Transverse colon (tissue), 4 donors: ENCODE measurements at places on chromosomes 1 and 21.
A peak's percentile ranks its signal among the peaks of the same experiment; 100 is the strongest.

GRCh38 chr1:226625832-226626576 lies 77.4 kb downstream of the STUM start:
- peak; percentile 2 for DNase-seq

DNA sequence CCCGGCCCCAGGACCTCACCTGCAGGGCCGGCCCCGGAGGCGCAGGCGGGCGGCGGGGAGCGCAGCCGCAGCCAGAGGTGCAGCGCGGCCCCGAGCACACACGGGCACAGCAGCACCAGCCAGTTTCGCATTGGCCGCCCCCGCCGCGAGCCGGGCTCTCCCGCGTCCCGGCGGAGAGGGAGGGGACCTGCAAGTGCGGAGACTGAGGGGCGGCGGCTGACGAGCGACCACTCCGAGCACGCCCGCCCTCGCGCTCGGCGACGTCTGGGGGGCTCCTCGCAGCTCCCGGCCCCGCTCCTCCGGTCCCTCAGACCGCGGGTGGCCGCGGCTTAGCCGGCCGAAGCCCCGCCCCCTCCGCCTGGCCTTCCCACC lies at the start of gene B3GALNT2:
Gene B3GALNT2, minus strand, starts transcription at position 331 of the 372 bp plus-strand sequence. Its CDS starts 200 bp downstream, at position 131.
- no peak for DNase-seq

DNA sequence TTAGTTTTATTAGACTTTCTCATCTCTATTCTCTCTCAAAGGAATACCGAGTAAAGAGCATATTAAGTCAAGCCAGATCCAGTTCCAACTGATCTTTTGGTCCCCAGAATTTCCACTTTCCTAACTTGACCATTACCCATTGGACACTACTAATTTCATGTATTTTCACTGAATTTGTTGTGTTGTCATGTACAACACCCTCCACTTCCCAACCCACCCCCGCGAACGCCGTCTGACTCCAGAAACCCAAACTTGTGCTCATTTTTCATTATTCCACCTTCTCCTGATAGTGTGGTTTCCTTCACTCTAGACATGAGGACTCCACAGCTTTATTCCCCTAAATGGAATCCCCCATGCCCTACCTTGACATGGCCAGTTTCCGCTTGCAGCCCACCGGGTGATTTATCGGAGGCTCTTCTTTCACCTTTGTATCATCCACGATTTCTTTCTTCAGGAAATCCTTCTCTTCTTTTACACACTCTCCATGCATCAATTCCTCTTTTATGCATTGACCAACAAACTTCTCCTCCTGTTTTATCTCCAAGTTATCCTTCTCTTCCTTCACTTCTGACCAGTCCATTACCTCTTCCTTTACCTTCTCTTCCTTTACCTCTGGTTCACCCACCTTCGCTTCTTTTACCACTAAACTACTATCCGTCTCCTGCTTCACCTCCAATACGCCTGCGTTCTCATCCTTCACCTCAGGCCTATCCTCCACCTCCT lies 805 bp downstream of the ZNHIT6 start:
- no peak for DNase-seq

DNA sequence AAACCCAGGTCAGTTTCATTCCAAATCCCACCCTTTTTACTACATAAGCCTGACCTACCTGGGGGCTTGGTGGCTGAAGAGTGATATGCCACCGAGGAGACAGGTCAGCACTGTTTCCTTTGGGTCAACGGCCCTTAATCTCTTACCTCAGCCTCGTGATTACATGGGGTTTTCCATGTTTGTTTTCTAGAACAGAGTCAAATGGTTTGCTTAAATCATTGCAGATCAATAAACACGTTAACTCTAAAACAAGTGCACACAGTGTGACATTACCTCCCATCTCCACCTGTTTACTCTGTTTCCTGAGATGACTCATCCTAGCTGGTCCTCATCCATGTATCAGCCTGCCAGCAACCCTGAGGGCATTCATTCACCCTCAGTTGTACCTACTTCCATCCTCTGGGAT lies 40.8 kb upstream of the TP53BP2 start:
- no peak for DNase-seq

DNA sequence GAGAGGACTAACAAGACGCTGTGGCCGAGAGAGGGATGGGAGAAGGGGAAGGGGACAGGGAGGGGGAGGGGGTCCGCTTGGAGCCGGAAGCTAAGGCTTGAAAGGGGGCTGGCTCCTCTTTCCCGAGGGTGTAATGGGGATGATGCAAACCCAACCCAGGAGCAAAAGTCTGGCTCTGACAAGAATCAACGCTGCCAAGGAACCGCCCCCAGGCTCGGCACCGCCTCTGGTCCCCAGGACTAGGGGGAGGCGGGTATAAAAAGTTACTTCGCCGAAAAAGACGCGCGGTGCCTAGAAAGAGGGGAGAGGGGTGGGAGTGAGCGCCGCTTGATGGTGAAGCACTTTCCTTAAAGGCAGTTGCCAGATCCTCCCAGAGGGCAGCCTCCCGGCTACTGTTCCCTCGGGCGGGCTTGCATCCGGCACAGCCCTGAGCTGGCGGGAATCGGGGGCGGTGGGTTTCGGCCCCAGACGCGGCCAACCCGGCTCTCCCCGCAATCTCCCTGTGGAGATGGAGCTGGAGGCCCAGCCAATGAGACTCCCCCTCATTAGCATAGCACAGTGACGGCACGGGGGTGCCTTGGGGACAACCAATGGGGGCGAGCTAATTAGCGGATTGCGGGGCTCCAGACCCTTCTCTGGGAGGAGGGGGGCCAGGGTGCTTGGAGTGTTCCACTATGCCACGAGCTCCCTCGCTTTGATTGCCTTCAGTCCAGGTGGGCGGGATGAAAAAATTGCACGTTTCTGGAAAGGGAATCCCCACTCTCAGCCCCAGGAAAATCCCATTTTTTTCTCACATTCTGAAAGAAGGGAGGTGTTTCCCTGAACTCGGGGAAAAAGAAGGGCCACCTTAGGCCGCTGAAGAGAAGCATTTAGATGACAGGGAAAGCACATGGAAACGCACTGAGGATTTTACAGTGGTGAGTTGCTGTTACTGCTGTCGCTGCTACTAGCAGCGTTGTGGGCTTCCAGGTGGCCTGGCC lies at the start of gene KCNT2:
Gene KCNT2, minus strand, starts transcription at position 51 of the 980 bp plus-strand sequence. CDS start 131 bp downstream, outside the sequence.
- DNase-seq: peak; percentile 31

- no peak for DNase-seq
These were observed 229.5 kb upstream of the USP24 start for GRCh38 chr1:55444667-55445066.

DNA sequence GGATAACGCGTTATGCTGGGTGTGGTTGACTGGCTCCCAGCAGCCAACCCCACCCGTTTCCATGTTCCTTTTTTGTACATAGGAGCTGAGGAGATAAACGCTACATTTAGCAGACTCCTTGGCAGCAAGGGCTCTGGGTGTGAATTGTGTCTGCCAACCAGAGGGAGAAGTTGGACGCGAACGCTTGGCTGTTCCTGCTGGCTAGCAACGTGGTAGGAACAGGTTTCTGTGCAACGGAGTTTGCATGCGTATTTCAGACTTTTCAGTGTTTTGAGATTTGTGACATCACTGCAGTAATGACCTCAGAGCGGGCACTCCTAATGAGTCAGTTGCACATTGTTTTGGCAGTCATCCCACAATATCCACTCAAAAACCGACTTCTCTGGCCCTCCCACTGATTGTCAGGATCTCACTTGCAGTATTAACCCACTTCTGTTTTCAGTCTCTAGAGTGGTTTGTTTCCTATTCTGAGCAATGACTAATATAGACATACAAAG lies 98.7 kb upstream of the RGS1 start:
- no peak for DNase-seq

DNA sequence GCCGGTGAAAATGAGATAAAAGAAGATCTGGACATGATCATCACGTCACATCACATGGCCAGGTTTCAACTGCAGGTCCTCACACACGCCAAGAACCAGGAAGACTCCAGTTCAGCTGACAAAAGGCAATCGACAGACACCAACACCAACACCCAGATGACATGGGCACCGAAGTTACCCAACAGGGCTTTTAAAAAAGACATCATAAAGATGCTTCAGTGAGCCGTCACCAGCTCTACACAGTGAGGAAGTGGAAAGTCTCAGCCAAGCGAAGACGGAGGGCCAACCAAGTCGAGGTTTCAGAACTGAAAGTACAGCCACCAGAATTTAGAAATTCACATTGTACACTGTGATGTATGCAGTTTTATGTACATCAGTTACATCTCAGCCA lies 154.3 kb upstream of the COL6A1 start:
- DNase-seq: no peak

DNA sequence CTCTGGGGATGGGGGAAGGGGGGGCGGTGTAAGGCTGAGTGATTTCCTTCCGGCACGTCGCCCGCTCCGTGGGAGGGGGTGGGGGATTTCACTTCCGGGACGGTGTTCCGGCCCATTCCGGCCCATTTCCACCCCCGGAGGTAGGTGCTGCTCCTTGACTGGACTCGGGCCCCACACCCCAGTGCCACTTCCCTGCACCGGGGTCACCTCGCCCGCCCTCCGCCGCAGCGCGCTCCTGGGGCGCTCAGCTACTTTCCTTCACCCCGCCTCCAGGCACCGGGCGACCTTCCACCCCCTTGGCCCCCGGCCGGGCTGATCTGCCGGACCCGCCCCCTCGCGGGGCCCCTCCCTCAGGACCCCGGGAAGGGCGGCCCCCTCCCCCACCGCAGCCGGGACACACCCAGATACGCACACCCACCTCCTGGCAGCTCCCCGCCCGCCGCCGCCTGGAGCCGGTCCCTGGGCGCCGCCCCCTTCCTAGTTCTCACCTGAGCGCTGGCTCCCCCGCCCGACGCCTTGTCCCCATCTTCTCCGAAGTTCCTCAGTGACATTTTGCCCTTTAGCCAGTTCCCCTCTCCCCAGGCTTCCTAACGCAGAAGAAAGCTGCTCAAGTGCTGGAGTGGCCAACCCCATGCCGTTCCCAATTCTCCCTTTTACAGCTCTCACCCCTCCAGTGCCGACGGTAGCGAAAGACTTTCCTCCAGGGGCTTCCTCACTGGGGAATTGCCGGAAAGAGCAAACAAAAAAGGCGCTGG lies at the start of gene ZBTB37:
Gene ZBTB37, plus strand, starts transcription at position 115 of the 755 bp plus-strand sequence. CDS start 1,846 bp downstream, outside the sequence.
- peak; percentile 97 for DNase-seq

DNA sequence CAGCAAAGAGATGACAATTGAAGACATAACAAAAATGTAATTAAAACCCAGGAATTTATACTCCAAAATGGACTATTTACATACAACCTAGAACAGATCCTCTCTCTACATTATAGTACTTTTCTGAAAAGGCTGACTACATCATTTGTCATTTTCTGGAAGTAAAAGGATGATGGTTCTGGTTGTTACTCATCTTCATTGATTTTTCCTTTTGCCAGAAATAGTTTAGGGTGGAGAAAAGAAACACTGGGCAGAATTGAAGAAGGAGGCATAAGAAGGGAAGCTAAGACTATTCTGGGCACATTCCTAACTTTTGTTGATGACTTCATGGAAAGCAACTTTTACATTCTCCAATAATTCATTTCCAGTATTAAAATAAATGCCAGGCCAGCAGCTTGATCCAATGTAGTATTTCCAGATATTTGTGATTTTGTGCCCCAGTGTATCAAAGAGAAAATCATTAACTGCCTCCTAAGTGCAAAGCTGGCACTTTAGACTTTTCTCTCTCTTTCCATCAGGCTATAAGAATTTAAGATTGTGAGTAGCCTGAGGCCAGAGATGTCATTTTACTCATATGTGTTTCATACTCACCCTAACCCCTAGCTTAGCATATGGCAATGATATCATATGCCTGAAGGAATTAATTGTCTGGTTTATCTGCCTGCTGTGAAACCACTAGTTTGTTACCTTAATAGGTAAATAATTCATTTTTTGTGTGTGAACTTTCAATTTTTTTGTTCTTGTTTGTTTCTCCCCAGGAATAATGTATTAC lies 369.5 kb upstream of the LYPLAL1 start:
- DNase-seq: no peak

DNA sequence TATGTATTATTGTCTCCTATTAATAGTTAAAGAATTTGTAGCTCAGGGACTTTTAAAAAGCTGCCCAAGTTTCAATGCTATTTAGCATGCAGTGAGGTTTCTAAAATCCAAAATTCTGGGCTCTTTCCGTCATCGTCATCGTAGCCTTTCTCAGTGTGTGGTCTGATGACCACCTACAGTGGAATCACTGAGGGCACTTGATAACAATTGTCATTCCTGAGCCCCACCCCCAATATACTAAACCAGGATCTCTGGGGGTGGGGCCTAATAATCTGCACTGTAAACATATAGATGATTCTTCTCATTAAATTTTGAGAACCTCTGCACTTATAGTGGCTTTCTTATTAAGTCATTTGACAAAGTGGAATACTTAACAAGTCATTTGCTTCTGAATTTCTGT lies 674.8 kb downstream of the PLPP3 start:
- no peak for DNase-seq

DNA sequence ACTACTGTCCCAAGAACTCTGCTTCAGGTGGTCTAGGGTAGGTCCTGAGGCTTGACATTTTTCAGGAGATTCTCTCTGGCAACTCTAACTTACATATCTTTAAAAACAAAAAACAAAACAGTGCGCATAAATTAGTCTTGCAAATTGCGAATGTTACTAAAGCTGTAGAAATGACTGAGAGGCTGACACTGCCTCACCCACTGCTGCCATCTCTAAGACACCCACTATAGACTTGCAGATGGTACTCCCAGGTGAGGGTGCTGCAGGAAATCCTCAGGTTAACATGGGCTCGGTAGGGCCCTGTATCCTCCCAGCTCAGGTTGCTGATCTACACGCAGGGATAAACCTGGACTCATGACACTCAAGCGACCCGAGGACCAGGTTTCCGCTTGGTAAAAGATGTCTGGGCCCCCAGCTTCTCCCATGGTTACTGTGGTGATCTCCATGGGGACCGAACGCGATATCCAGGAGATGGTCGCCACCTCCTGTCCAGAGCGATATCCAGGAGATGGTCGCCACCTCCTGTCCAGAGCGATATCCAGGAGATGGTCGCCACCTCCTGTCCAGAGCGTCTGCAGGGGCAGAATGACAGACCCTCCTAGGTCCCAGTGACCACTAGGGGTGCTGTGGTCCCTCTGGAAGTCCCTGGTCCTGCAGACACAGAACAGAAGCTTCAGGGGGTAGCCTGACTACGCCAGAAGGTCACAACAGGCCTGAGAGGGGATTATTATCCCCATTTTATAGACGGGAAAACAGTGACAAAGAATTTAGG lies 16.2 kb upstream of the LY9 start:
- peak; percentile 38 for DNase-seq

GRCh38 chr1:179447489-179447888 lies 81.7 kb downstream of the AXDND1 start:
- no peak for DNase-seq

- no peak for DNase-seq
These were observed 125.0 kb upstream of the KCNK2 start for GRCh38 chr1:214957330-214958137.

DNA sequence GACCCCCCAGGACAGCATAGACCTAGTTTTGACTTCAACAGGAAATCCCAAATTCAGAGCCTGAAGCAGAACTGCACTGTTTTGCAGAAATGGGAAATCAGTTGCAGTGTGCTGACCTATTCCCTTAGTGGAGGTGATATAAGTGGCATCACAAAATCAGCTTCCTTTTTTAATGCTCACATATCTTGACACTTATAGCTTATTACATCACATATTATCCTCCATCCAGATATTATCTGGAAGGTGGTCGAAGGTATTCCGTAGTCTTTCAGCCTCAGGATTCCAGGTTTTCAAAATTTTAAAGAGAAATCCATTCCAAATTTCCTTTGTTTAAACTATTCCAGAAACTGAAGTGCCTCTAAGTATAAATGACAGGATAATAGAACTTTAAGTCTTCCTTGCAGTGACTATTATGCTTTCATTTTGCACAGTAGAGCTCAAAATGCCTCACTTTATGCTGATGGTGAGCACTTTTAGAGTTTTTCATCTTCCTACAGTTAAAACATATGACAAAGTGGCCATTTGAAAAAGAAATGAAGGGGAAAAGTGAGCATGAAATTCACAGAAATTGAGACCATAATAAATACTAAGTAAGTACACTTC lies 106.4 kb upstream of the DPYD start:
- DNase-seq: no peak
